Left lung (tissue), 14 donors: ENCODE measurements at places on chromosomes 16 and 17. TPM values are rescaled to one million over a fixed set of nuclear protein-coding genes. Genes with fewer than 3 reads are reported as not detected.

- DNase-seq, result no peak
Observed at GRCh38 chr16:72930396-72930795, 117.5 kb downstream of the ZFHX3 start.

GRCh38 chr16:85664580-85665372 lies 24.0 kb downstream of the GINS2 start:
- no peak for DNase-seq

PRSS33 gene
- 0.15 TPM for polyA plus RNA-seq

CTU2 gene
- polyA plus RNA-seq, result 12.6 TPM

GRCh38 chr17:11170881-11171280 lies 70.1 kb upstream of the SHISA6 start:
- no peak for DNase-seq

GRCh38 chr16:71367241-71367976 lies 8.9 kb downstream of the CALB2 start:
- no peak for DNase-seq
